GM10248 (cell line): ENCODE measurements at places on chromosomes 13 and 19.

GRCh38 chr13:40589285-40590109 lies 76.9 kb downstream of the FOXO1 start:
- DNase-seq = peak; percentile 70

DNA sequence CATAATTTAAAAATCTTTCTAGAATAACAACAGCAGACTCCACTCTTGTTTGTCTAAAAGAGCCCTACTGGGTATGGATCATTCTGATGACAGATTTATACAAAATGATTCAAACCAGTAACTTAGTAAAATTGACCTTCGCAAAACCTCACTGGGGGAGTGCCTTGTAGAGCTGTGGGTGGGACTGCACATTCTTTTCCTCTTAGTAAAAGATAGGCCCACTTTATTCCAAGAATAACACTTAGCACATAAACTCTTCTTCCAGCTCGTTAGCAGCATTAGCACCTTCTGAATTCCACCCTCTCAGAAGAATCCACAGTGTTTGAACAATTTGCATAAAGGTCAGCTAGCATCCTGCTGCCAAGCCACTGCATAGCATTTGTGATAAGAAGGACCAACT lies 106.8 kb downstream of the STOML3 start:
- no peak for DNase-seq

DNA sequence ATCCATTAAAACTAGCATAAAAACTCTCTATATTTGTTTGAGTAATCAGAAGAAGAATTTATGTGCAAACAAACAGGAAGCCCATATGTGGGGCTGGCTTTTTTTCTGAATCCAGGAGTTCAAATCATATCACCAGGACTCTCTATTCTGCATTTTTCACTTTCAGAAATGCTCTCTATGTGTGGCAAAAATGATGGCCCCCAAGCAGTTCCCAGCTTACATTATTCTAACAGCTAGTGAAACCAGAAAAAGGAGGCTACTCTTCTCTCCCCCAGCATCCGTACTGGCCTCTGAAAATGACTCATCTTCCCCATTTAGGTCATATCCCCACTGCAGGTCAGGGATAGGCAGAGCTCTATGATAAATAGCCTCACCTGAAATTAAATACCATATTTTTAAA lies 20.4 kb downstream of the RBM26 start:
- DNase-seq = peak; percentile 53

DNA sequence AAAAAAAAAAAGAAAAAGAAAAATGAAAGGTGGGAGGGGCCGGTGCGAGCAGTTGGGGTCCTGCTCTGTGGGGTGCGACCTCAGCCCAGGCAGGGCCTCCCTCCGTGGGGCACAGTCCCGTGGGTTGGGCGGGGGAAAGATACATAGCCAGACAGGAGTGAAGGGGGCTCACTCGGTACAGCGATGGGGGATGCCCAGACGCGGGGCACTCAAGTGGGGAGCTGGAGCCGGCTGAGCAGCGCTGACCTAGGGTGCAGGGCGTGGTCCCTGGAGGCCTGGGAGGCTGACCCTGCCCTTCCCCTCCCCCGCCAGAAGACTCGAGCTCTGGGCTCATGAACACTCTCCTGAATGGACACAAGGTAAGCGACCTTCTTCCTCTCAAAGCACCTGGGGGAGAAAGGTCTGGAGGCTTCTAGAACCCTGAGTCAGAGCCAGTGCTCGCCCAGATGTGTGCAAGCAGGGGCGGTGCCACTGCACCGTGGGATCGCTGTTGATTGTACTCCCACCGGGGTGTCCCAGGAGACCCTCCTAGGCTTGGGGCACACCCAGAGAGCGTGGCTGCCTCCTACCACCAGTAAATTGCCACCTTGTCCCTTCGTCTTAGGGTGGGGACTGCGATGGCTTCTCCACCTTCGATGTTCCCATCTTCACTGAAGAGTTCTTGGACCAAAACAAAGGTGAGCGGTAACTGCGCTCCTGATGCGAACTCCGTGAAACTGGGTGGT lies 3.4 kb downstream of the HMG20B start:
- DNase-seq = no peak

DNA sequence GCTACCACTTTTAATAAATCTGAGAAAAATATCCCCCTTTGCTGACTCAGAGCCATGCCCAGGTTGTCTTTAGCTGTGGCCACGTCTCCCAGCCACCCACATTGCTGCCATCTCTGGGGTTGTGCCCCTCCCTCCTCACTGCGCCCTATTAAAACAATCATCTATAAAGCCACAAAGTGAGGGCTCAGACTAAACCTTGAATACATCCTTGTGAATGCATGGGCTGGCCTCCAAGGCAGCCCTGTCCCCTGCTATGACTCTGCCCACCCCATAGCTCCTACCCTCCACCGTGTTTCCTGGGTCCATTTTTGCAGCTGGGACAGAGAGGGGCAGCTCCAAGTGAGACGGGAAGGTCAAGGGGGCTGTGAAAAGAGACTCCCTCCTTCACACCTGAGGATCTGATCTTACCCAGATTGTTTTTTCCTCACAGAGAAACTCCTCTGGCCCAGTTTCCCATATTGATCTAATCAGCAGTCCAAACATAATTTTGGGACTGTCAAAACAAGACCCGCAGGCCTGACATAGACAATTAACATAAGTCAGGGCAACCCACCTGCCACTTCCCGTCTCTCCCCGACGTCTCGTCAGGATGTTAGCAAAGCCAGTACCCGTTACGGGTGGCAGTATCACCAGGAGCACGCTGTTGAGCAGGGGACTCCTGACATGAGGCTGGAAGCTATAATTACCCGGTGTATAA lies 199.0 kb downstream of the KATNAL1 start:
- DNase-seq = no peak

GRCh38 chr13:95123726-95124125 lies 177.5 kb downstream of the ABCC4 start:
- no peak for DNase-seq

- no peak for DNase-seq
These were observed 42.6 kb downstream of the ZNF146 start for GRCh38 chr19:36257520-36257876.

DNA sequence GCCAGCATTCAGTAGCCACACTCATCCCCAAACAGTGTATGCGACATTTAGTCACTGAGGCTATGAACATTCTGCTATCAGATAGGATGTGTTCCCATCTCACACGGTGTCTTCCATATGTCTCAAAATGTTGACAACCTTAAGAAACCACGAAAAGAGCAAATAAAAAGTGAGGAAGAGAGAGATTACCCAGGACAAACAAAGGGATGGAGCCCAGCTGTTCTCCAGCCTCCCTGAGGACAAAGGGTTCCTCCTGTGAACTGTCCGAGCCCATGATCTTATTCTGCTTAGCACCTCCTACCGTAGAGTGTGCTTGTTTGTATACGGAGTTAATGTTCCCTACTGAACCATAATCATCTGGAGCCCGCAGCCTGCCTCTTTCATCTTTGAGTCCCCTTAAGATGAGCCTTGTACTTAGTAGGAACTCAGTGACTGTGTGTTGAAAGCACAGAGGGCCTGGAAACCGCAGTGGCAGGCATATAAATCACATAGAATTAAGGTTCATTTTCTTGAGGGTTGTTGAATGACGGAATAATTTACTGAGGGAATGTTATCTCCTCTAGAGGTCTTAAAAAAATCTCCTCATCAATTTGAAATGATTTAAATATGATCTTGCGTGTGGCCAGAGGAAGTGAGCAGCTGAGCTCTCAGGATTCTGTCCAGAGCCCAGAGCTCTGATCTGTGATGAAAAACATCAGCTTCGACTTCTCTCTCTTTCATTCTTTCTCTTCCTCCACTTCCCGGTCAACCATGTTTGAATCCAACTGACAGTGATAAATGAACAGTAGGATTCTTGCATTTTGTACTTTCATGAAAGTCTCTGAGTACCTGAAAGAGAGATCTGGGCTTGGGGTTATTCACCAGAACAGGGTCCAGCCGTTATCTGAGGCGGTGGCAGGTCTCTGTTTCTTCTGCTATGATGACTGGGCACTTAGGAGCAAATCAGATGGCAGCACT lies 200.5 kb downstream of the KLF5 start:
- no peak for DNase-seq

GRCh38 chr13:37616131-37616530 lies 17.6 kb upstream of the POSTN start:
- DNase-seq = no peak

DNA sequence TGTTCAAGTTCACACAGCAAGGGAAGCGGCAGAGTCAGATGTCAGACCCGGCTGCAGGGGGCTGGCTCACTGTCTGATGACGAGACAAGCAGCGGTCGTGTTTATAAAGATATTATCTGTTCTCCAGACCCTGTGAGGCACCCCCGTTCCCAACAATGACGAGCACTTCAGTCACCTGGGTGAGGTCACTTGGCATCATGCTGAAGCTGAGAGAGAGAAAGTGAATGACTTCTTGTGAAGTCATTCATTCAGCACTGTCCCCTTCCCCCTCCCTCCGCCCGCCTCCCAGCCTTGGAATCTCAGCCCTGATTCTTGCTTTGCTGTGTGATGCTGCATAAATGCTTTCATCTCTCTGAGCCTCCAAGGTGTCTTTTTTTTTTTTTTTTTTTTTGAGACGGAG lies 4.9 kb upstream of the LYPD3 start:
- DNase-seq = no peak

- DNase-seq = no peak
These were observed 59.7 kb upstream of the KL start for GRCh38 chr13:32956595-32956933.

DNA sequence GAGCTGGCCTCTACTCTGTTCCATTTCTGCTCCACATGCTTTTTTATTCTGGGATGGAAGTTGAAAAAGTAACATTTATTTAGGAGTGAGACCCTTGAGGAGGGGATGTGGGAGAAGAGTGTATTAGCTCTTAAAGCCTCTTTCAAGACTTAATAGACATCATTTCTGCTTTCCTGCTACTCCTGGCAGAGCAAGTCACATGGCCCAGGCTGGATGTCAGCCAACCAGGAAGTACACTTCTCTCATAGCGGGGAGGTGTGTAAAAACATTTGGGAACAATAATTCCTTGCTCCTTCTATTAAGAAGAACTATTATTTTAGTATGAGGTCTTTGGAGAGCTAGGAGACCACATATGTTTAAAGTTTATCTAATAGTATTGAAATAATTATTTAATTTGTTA lies 40.6 kb upstream of the FAM216B start:
- DNase-seq = no peak

DNA sequence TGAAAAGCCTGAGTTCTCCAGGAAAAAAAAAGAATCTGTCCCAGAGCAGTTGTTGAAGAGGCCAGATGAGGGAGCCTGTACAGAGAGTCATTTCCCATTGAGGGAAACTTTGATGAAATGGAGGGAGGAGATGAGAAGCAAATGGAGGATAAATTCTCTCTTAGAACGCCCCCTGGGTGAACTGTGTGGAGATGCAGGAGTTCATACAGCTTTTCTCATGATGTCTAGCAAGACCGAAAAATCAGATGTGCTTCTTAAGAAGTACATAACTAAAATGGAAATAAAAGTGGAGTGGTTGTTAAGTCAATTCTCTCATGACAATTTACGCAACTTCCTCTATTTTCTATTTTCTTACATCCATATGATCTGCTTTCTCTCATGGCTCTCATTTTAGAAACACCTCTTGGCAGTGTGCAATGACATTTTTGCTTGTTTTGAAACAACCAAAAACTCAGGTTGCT lies 1263.1 kb downstream of the PCDH9 start:
- no peak for DNase-seq

GRCh38 chr13:76425935-76426334 lies 460.3 kb downstream of the KCTD12 start:
- no peak for DNase-seq

GRCh38 chr13:74004109-74004508 lies 130.1 kb downstream of the KLF12 start:
- DNase-seq = no peak

DNA sequence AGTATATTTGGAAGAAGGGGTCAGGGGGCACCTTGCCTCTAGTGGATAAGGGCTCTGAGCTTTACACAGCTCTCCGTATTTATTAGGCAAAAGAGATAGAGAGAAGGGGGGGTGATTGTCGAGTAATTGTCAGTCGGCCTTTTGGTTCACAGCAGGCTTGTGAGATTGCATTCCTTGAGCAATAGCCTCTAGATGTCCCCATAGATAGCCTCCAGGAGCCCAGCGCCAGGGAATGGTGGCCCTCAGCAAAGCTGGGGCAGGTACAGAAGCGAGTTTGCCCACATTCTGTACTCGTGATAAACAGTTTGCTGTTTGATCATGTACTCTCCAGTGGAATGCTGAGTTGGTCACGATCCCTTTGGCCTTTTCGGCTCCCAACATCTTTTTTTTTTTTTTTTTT lies 4.6 kb downstream of the ZNF613 start:
- no peak for DNase-seq

GRCh38 chr19:41308450-41309179 lies 1.4 kb upstream of the CCDC97 start:
- peak; percentile 78 for DNase-seq

- DNase-seq = peak; percentile 64
These were observed 16.2 kb upstream of the AP1M2 start for GRCh38 chr19:10603084-10603872.

DNA sequence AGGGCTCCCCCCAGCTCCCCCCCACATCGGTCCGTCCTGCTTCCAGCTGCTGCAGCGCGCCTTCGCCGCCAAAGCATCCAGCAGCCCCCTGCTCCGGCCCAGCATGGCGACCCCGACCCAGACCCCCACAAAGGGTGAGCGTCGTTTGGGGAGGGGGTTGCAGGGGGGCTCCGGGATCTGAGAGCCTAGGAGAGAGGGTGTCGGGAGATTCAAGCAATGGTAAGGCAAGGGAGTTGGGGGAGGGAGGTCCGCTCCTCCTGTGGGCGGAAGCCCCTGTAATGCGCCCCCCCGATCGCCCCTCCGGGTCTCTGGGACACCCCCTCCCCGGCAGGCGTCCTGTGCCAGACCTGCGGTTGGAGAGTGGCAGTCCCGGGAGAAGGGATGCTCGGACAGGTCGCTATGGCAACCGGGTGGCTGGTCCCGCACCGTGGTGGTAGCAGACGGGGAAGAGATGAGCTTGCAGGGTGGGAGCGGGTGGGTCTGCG lies at the start of gene FXYD7:
Gene FXYD7, plus strand, starts transcription at position 25 of the 485 bp plus-strand sequence. Its CDS starts 79 bp downstream, at position 104.
- no peak for DNase-seq

DNA sequence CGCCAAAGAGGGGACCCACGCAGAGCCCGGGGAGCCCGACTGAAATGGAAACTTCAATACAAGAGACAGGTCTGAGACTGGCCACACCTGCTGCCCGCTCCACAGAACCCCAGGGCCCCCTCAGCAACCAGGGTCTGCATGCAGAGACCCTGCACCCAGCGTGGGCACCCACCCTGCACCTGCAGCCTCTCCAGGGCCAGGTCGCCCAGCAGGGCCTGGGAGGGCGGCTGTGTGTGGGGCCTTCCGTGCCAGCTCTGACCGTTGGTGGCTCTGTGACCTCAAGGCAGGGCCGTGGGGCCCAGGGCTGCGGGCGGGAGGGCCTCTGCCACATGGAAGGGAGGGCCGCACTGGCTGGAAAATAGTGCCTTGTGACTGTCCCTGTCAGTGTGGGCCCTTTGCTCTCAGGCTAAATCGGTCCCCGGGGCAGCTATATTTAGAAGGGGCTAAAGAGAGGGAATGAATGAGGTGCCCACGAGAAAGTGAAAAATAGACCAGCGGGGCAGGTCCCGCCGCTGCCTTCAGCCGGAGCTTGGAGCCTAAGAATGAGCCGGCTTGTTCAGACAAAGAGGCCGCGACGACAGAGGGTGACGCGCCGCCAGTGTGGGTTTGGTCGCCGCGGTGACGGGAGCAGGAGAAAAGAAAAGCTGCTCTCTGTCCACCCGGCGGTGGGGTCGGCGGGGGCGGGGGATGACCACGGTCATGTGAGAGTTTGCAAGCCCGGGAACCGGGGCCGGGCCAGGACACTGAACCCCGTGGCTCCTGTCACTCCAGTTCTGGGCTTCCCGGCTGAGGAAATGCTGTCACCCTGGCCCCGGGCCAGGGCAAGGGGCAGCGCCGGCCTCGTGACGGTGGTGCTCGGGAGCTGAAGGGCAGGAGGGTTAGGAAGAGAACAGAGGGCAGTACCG lies 70.5 kb downstream of the GADD45B start:
- no peak for DNase-seq

GRCh38 chr13:34357435-34358232 lies 539.7 kb downstream of the RFC3 start:
- DNase-seq = no peak
